H1 (cell line): ENCODE measurements at places on chromosomes 11 and 22.

DNA sequence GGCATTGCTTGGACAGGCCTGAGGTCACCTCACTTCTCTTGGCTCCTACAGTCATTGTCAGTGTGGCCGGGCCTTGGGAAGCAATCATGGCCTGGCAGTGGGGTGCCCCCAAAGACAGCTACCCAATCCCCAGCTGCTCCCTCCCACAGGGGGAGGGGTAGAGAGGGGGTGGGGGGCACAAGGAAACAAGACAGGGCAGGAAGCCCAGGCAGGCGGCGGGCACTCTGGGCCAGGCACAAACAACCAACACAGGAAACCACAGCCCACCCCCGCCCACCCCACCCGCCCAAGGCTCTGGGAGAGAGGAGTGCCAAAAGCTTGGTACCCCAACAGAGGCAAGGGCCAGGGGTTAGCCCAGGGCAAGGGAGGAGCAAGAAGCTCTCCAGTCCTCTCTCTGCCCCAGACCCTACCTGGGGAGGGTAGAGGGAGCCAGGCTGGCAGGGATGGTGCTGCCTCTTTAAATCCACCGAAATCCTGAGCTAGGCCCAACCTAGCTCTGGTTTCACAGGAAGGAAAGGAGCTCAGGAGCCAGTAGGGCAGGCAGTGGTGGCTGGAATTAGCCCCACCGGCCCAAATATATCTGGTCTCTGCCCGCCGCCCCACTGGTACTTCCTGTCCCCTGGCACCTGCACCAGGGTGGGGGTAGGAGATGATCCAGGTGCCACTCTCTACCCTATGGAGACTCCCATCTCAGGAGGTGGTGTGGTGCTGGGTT is 12.2 kb downstream of the BCL9L start:
- DNase-seq = no peak

GRCh38 chr11:62497132-62497801 is 49.3 kb downstream of the AHNAK start:
- no peak for DNase-seq

GRCh38 chr11:77440678-77441077 is 33.2 kb downstream of the PAK1 start:
- DNase-seq = no peak

- DNase-seq = peak; percentile 85
These were observed 10.8 kb upstream of the CCDC86 start for GRCh38 chr11:60831143-60831500.

- no peak for DNase-seq
These were observed 1.4 kb downstream of the CTR9 start for GRCh38 chr11:10752486-10752885.

DNA sequence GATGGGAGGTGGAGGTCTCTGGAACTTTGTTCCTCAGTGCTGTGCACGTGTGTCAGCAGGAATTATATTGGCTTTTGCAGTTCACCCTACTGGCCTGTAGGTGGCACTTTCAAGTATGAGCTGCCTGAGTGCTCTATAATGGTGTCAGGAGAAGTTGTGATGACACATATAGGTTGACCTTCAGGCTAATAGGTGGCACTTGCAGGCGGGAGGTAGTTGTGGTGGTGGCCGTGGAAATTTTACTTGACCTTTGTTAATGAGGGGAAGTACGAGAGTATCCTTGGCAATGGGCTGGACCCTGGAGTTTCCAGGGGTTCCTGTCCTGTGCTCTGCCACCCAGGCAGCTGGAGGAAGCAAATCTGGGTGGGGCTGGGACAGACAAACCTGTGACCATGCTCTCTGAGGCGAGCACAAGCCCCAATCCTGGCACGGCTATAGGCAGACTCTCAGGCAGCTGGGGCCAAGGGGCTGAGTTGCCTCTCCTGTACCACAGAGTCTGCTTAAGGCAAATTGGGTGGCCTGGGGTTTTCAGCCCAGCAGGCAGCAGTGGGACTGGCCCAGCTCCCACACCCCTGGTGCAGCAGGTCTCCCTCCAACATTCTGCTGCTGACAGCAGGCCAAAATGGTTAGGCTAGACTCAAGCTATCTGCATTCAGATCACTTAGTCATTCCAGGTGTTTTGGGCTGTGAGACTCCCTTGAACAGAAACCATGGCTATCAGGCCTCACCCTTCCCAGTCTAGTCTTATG is 147.5 kb upstream of the CTSC start:
- DNase-seq = no peak
